ENCODE measurements at places on chromosomes 7 and 10. TPM values are rescaled to one million over a fixed set of nuclear protein-coding genes. Genes with fewer than 3 reads are reported as not detected.

DNA sequence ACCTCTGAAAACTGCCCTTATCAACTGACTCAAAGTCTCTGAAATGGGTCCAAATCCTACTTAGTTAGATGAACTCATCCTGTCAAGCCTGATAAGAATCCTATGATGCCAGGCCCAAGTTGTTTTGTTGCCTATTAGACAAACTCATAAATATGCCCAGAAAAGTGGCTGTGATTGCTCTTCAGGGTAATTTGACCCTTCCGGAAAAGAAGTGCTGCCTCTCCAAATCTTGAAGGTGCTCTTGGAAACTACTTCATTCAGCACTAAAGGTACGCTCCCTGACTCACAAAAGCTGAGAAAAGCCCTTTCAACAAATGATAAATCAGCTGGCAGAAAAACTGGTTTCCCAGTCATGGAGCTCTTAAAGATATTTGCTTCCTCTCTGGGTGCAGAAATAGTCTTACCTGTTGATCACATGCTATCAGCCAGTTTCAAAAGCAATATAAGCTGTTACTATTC, 6.7 kb downstream of the IFIT5 start:
- no peak for DNase-seq

DNA sequence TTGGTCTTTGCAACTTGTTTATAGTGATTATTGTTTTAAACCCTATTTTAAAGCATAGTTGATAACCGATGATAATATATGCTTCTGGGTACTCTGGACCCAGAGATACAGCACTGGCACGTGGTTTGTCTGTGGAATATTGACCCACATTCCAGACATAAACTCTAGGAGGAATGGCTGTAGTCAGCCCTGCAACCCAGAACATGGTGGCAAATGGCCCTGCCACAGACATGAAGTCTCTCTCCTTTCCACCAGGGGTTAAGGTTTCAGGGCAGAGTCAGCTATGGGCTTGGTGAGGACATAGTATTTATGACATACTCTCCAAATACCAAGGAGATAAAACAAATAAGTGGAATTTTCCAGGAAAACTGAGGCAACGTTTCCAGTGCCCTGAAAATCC, 83.6 kb downstream of the NAMPT start:
- no peak for DNase-seq

Gene SFTPA2
- total RNA-seq, result not detected

Gene AHR
- total RNA-seq, result 13.9 TPM

Gene RHOBTB1
- total RNA-seq, result 30.2 TPM

Gene TMEM176A
- 1.2 TPM for total RNA-seq

Data from frontal cortex (tissue), 4 donors.